NCI-H2107 (cell line): ENCODE measurements at places on chromosomes 6 and 20.
A peak's percentile ranks its signal among the peaks of the same experiment; 100 is the strongest.

DNA sequence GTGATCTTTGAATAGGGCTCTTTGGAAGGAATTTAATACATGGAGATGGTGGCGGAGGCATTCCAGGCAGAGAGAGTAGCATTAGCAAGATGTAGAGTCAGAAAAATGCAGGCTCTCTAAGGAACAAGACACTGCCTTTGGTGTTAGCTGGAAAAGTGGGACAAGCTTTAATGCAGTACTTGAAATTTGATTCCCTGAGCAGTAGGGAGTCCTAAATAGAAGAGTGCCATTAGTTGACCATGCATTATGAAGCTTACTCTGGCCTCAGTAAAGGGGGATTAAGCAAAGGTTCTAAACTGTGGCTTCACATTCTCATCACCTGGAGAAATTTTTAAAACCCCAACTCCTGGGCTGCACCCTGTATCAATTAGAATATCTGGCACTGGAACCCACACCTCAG lies 494.8 kb upstream of the SOX4 start:
- DNase-seq = no peak

GRCh38 chr6:51830666-51831065 lies 256.7 kb downstream of the PKHD1 start:
- DNase-seq = no peak

- DNase-seq = no peak
Observed at GRCh38 chr6:138535728-138536455, 36.6 kb upstream of the NHSL1 start.

- DNase-seq = no peak
Observed at GRCh38 chr20:59010995-59011873, 4.2 kb upstream of the CTSZ start.

- no peak for DNase-seq
Observed at GRCh38 chr20:47558295-47559066, 56.8 kb downstream of the NCOA3 start.

- no peak for DNase-seq
Observed at GRCh38 chr6:44253307-44254101, 3.8 kb downstream of the SLC35B2 start.

DNA sequence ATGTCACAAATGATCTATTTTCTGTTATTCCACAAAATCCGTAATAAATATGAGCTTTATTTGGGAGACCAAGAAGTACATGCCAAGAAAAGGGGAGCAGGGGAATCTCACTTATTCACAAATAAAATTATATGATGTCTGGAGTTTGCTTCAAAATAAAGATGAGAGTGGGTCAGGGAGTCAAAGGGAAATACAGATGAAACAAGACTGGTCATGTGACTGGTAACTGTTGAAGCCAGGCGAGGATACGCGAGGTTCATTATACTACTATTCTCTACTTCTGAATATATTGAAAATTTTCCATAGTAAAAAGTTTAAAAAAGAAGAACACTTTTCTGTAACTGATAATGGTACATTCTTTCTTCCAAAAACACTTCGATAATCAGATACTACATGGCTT lies 14.6 kb downstream of the EPB41L2 start:
- no peak for DNase-seq

GRCh38 chr6:3287976-3288707 lies 29.4 kb downstream of the PSMG4 start:
- no peak for DNase-seq

DNA sequence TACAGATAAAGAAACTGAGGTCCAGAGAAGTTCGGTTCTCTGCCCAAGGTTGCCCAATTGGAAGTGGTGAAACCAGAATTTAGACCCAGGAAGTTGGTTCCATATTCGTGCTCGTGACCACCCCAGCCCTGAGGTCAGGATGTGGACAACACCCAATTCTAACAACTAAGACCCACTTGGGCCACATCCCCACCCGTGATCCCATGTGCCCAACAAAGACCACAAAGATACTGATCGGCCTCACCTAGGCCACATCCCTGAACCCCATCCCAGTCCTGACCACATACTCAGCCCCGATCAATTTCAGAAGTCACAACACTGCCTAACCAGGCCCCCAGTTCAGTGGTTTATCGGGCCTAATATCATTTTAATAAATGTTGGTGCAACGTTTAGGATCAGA lies 138.4 kb downstream of the PREX1 start:
- no peak for DNase-seq

GRCh38 chr20:42110301-42110700 lies 492.1 kb upstream of the CHD6 start:
- no peak for DNase-seq

GRCh38 chr6:119501798-119502483 lies 152.4 kb upstream of the MAN1A1 start:
- DNase-seq = no peak

DNA sequence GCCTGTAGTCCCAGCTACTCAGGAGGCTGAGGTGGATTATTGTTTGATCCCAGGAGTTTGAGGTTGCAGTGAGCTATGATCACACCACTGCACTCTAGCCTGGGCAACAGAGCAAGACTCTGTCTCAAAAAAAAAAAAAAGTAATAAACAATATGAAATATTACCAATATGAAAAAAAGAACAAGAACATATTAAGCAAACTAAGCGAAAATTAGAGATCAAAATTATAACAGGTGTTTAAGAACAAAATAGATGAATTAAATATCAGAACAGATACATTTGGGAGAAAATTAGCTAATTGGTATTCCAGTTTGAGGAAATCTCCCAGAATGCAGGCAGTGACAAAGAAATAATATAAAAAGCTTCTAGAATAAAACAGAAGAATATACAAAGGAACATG lies 23.3 kb downstream of the GLO1 start:
- DNase-seq = no peak

- no peak for DNase-seq
Observed at GRCh38 chr6:122116119-122116834, 283.2 kb upstream of the HSF2 start.

GRCh38 chr6:56766139-56766805 lies 123.6 kb upstream of the DST start:
- DNase-seq = no peak

DNA sequence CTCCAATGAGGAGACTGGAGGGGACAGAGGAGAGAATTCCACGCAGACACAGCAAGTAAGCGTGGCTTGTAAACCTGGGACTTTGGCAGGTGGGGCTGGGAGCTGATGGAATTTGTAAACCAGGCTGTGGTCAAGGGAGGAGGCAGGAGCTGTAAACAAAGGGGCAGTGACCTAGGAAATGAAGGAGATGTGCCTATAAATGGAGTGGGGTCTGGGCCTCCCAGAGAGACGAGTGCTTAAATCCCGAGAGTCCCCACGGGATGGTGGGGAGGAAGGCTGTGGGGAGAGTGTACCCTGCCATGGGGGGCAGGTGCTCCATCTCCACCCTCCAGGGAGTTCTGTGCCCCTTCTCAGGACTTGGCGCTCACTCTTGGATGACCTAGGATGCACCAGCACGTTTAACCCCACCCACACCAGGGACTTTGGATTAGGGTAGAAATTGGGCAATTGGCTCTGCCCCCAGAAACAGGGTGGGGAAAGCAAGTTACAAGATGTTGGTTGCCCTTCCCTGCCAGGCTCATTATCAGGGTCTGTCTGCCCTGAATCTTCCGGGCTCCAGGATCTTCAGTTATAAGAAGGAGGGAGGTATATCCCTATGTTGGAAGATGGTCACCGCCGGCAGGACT lies 4.0 kb upstream of the DHX16 start:
- no peak for DNase-seq

DNA sequence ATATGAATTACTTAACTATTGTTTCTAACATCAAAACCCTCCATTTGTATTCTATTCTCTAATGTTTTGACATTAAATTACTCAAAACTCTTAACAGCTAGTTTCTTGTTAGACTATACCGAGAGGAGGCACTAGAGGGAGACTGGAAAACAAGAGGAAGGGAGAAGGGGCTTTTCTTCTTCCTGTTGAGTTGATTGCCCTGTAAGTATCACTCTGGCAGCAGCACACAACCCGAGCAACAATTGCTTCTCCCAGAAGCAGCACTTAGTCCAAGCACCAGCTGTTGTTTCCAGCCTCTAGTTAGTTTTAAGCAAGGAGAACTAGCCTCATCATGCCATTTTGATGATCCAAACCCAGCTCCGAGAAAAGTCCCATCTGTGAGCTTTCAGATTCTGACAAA lies 603.8 kb downstream of the PRKN start:
- no peak for DNase-seq

DNA sequence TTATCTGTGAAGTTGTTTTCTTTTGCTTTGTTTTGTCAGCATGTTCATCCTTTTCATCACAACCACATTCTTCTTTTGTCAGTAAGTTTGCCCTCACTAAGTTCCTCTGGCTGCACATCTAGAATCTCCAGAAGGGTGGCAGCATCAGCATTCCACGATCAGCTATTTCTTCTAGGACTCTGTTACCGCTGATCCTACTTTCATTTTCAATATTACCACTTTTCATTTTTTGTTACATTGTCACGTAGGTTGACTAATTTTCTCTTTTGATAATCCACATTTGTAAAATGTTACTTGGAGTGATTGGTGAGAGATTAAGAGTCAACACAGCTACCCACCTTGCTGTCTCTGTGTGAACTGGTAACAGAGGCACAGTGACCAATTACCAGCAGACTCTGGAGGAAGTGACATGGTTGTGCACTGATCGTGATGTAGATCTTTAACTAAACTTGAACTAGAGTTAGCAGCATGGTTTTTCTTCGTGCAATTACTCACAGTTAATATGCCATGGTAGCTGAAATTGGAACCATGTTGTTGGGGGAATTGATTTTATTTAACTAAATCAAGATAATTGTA lies 307.9 kb upstream of the SLC35B3 start:
- DNase-seq = no peak

DNA sequence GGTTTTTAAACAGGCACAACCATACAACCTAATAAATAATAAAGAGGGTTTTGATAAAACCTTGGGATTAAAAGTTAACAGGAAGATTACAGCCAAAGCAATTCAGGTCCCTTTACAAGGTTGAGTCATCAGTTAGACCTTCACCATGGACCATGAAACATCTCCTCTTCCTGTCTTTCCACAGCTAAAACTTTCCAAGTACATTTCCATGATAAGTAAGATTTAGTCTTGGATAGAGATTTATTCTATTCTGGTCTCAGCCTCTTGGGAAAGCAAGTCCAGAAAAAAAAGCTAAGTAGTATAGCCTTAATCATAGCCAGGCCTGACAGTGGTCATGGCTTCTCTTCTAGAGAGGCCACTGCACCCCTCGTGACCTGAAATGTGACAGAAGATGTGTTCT lies 2.9 kb upstream of the PRSS35 start:
- no peak for DNase-seq

- peak; percentile 55 for DNase-seq
Observed at GRCh38 chr20:58870293-58871014, 17.9 kb downstream of the GNAS start.

DNA sequence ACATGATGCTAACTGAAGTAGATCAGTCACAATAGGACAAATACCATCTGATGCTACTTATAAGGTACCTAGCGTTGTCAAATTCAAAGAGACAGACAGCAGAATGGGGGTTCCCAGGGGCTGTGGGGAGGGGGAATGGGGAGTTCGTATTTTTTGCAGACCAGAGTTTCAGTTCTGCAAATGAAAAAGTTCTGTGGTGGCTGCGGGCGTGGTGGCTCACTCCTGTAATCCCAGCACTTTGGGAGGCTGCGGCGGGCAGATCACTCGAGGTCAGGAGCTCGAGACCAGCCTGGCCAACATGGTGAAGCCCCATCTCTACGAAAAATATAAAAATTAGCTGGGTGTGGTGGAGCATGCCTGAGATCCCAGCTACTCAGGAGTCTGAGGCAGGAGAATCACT lies 68.1 kb downstream of the SLC22A23 start:
- DNase-seq = no peak

- no peak for DNase-seq
Observed at GRCh38 chr6:122800906-122801305, 11.8 kb downstream of the SMPDL3A start.

DNA sequence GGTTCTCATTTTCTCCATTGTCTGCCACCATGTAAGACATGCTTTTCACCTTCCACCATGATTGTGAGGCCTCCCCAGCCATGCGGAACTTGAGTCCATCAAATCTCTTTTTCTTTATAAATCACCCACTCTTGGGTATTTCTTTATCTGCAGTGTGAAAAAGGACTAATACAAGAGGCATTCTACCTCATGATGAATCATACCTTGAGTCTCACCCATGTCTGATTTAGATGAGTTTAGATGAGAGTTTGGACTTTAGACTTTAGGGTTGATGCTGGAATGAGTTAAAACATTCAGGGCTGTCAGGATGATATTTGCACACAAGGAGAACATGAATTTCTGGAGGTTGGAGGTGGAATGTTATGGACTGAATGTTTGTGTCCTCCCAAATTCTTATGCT lies 545.6 kb downstream of the C6orf118 start:
- no peak for DNase-seq

GRCh38 chr20:31505903-31506302 lies 8.3 kb upstream of the HM13 start:
- DNase-seq = no peak

GRCh38 chr6:35494161-35494563 lies 2.7 kb downstream of the TEAD3 start:
- DNase-seq = no peak

DNA sequence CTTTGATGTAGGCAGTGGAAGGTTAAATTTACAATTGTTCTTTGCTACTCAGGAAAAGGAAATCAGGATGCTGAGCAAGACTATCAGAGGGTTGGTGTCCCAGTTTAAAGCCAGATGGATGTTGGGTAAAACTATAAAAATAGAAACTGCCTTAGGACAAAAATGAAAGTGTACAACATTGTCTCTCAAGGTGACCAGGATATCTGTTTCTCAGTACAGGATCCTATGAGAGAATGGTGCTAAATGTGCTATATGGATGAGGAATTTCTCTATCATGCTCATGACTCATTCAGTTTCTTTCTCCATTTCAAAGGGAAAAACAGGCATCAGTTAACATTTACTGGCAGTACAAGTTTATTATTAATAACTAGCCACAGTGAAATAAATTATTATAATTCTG lies 534.2 kb upstream of the GJE1 start:
- DNase-seq = no peak

DNA sequence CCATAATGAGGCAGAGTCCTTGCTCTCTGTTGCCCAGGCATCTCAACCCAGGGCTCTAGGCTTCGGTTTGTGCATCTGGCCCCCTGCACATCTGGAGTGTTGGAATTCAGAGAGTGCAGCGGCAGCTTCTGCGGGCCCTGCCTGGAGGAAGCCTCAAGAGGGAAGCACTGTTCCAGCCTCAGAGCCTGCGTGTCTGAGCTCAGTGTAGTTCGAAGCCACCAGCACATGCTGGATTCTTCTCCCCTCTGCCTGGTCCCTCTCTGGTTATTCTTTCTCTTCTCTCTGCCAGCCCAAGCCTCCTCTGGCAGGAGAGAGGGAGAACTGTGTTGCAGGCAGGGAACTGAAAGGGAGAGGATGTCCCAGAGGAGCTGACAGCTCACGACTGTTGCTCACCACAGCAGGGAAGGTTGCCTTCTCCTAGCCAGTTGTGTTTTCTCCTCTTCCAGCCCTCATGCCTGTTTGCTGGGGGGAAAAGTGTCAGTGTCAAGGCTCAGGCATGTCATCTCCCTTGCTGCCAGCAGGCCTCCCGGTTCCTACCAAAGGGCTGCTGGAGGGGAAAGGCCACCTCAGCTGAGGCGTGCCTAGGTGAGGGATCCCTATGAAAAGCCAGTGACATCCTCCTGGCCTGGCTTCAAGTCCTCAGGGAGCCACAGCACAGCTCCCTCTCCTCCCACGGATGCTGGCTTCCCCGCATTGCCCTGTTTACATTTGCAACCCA lies 126.0 kb upstream of the LRFN2 start:
- DNase-seq = no peak

- DNase-seq = no peak
Observed at GRCh38 chr6:144190080-144190479, 39.8 kb downstream of the STX11 start.
